Stimulated activated CD8-positive, alpha-beta memory T cell treated with anti-CD3 and anti-CD28 coated beads, Interleukin-15, amount 100 ng/mL, for 4 hours (primary cell): ENCODE measurements at places on chromosomes 12 and 14.

DNA sequence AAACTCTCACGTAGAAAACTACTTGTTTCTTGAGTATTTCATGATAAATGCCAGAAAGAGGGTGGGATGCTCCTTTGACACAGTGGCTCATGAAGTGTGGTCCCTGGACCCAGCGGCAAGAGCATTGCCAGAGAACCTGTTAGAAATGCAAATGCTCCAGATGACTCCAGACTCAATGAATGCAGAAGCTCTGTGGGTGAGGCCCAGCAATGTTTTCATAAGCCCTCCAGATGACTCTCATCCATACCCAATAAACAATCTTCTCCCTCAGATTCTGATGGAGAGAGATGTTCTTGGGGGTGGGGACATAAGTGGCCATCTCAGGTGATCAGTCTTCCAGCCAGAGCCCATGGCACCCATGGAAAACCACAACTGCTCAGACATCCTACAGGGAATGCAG, 88.9 kb downstream of the SMOC1 start:
- DNase-seq: no peak

- no peak for DNase-seq
Measured at GRCh38 chr14:39230416-39231035, 3.2 kb upstream of the MIA2 start.

- no peak for DNase-seq
Measured at GRCh38 chr12:110741341-110742095, 1.2 kb downstream of the PPP1CC start.

DNA sequence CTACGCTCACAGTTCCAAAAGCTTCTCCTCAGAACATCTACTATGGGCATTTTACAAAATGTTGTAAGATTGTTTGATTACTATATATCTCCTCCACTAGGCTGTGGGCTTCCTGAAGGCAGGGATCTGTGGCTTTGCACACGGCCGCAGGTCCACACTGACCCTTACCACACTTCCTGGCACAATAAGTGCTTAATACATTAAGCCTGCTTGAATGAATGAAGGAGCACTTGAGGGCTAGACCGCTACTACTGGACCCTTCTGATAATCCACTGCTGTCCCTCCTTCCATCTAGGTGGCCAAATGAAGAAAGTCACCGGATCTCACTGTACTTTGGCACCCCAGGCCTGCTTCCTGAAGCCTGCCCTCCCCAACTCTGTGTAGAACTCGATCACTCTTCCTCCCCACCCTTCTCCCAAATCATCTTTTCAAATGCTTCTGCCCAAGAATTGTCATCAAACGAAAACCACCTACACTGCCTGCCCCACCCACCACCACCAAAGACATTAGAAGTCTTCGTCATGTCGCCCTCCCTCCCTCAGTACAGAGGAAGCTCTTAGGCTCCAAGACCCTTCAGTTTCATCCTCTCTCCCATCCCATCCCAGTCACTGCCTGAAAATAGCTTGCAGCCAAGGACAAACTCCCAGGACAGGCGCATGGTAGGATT, 596 bp upstream of the ZBTB39 start:
- DNase-seq: peak; percentile 15

DNA sequence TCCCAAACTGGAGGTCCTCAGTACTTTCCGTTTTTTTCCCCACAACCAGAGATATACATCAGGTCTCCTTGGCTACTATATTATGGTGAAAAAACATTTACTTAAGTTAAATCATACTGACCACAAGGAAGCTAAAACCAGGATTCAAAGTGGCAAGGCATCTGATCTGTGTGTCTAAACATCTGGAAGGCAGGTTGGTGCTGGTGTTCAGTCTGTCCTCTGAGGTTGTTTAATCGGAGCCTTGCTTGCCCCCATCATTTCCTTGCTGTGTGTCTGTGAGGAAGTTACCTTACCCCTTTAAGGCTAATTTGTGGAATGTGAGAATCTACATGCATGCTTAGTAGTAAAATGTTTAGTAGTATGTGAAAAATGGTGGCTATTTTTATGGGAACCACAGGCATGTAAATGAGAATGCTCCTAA, 75.6 kb downstream of the GALNT4 start:
- no peak for DNase-seq

DNA sequence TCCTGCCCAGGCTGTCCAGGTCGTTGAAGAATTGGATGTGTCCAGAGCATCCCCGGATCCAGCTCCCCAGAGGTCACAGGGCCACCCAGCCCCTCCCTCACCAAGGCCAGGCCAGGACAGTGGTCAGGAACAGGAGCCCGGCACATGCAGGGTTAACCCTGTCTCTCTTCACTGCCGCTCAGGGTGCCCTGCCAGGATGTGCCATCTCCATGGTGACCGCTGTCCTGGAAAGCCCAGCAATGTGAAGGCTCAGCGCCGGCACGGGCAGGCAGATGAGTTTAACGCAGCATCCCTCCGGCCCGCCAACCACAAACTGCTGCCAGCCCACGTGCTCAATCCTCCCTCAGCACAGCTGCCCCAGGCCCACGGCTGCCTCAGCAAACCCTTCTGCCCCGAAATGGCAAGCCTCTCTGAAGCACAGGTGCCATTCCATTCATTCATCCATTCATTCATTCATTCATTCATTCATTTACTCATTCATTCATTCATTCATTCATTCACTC, 4.4 kb downstream of the TMEM179 start:
- no peak for DNase-seq

GRCh38 chr14:77275601-77276017, 4.6 kb upstream of the NGB start:
- no peak for DNase-seq

DNA sequence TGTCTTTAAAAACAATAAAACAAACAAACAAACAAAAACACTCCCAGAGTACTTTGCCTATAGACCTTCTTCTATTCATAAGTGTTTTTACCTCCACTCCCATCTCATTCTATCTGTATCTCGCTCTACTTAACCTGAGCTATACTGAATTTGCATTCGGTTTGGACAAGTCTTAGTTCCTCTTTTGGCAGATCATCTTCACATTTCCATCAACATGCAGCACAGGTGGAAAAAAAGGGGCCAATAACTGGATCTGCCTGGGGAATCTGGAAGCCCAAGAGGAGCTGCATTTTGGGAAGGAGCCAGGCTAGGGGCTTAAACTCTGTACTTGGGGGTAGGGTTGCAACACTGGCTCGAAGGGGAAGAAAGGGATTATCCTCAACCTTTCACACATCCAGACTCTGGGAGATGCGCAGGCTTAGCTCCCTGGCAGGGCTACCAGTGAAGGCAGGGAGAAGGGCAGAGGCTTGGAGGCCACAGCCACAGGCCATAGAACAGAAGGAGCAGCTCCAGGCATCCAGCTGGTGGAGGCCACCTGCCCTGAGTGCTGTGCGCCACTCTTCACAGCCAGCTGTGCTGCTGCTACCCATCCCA, 4.1 kb downstream of the NINJ2 start:
- no peak for DNase-seq

- no peak for DNase-seq
Measured at GRCh38 chr14:73757876-73758391, 43.8 kb upstream of the PNMA1 start.

DNA sequence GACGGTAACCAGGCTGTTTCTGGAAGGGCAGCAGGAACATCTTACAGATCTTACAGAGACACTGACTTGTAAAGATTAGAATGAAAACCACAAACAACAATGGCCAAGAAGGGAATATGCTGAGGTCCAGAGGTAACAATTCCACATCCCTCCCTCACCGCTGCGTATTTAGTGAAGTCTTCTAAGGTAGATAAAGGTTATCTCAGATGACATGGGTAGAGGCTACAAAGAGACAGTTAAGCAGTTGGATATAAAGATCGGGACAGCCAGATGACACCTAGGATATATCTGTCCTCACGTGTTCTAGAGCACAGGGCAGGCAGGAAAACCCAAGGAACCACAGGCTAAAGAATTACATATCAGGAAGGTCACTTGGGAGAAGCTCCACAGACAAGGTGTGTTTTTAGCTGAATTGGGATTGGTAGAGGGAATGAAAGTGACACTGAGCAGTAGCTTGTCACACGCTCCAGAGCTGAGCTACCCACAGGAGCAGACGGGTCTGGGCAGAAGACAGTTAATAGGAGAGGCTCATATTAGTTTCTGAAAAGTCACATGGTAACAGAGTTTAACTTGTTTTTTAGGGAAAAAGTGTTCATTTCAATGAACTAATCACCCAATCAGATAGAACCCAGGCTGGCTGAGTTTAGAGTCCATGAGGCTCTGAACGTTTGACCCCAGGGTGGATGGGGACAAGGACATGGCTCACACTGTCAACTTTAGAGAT, 83.3 kb downstream of the MIA2 start:
- DNase-seq: no peak

GRCh38 chr14:22251090-22251489, 337.9 kb downstream of the DAD1 start:
- no peak for DNase-seq
